ENCODE measurements at places on chromosomes 5 and 9.

DNA sequence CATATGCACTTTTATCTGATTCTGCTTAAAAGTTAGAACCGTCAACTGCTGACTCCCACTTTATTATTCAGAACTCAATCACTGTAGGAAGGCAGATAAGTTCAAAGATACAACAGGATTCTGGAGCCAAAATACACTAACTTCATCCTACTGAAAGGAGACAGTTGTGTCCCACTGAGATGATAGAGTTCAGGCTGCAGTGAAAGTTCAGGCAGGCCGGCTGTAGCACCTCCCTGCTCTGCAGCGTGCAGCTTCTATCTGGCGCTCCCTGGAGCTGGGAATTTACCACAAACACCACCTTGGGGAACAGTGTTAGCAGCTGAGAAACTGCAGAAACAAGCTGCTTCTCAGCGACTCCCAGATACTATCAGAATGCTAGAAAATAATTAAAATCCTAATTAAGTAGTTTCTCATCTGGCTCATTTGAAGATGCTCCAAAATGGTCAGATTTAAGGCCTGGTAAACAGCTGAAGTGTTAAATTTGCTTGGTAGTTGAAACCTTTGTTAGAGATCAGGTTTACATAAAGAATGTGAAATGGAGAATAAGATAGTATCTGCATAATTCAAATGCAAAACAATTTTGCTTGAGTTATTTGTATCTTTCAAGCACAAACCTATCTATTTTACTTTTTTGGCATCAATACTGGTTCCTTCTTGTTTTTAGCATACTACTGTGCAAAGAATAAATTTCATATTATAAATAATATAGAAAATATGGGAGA is 52.3 kb upstream of the CNTLN start:
- no peak for DNase-seq

- DNase-seq, result no peak
Measured at GRCh38 chr9:2453701-2454100, 167.9 kb upstream of the VLDLR start.

DNA sequence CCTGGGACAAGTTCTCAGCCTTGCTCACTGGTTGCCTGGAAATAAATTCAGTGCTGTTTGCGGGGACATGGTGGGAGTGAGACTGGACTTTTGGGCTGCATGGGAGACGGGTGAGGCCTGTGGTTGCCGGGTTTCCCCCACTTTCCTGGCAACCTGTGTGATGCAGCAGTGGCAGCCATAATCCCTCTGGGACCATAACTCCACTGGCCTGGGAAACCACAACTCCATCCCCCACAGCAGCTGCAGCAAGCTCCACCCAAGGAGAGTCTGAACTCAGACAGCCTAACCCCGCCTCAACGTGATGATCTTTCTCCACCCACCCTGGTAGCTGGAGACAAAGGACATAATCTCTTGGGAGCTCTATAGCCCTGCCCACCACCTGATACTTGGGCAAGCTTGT is 349.9 kb downstream of the PIK3R1 start:
- DNase-seq, result no peak

DNA sequence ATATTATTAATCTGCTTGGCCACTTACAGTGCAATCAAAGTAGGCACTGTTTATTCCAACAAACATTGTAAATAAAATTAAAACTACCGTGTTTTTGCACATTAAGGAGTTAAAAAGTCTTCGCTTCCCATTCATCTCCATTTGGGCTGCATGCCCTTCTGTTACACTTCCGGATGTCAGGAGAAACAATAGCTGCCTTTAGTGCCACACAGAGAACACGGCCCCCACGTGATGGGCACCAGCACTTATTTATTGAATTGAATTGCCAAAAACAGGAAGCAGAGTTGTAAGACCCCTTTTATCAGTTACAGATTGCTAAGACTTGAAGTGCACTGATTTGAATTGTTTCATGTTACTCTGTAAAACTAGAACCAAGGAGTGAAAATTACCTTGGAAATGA is 80.4 kb downstream of the LHFPL2 start:
- no peak for DNase-seq

- no peak for DNase-seq
Measured at GRCh38 chr5:159899067-159900049, 16.9 kb upstream of the ADRA1B start.

DNA sequence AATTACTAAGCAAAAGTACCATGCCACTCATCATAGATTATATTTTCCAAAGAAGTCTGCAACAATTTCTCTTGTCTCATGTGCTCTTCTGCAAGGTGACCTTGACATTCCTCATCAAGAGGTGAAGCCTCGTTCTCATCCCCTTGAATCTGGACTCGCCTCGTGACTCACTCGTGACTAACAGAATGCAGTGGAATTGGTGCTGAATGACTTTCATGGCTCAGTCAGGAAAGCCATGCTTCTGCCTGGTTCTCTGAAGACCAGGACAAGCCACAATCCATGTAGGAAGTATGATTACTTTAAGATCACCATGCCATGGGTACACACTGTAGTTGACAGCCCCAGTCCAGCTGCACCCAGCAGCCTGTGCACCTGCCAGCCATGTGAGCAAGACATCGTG is 335.8 kb downstream of the GADD45G start:
- DNase-seq, result no peak

- no peak for DNase-seq
Measured at GRCh38 chr5:151954255-151954654, 29.6 kb upstream of the GLRA1 start.

DNA sequence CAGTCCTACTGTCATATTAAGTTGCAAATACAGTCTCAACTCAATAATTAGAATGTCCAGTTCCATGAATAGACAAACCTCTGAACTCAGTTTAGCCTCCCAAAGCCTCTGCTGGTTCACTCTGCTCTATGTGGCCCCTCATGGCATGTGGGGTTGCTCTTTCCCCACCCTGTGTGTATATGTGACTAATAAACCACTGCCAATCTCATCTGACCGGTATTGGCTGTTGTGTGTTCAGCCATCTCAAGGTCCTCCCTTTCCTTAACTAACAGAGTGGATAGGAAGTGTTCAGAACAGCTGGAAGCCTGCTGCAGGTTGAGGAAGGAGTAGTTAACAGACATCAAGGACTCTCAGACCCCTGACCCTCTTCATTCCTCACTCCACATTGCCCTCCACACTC is 55.3 kb downstream of the IL33 start:
- DNase-seq, result no peak

GRCh38 chr9:128293091-128293490 is 17.0 kb downstream of the SWI5 start:
- DNase-seq, result no peak

- DNase-seq, result no peak
Measured at GRCh38 chr9:8338767-8339510, 539.4 kb upstream of the DMAC1 start.
